ENCODE measurements at places on chromosomes 11 and 22.

DNA sequence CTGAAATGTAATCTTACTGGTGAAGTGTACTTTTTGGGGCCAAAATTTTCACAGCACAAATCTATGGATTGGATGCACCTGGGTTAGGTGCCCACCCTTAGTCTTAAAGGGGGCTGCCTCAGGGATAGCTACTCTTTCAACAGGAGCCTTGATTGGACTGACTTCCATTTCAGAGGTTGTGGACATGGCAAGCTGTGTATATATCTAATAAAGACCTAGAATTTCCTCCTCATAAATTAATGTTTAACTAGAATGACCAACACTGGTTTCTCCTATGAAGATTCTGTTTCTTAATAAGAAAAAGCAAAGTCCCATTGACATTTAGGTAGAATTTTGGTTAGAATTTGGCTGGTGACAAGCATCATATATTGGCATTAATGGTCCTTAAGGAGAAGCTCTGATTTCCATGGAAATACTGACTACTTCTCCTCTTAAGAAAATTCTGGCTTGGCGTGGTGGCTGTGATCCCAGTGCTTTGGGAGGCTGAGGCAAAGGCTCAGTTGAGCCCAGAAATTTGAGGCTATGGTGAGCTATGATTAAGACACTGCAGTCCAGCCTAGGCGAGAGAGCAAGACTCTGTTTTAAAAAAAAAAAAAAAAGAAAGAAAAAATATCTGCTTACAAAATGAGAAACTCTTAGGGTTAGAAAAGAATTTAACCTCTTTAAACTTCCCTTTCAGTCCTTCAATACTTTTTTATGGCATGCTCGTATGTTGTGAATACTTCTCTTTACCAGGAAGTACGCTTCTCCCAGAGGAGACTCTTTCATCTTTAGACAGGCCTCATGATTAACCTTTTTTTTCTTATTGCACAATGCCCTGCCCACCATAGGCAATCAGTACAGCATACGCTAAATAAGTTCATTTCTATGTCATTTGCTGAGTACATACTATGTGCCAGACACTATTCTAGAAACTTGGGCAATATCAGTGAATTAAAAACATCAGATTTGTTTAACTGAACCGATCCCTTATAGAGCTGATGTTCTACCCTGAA lies 77.2 kb downstream of the PRR5L start:
- DNase-seq: no peak

- peak; percentile 81 for DNase-seq
Observed at GRCh38 chr11:128552783-128553661, 34.3 kb downstream of the ETS1 start.

DNA sequence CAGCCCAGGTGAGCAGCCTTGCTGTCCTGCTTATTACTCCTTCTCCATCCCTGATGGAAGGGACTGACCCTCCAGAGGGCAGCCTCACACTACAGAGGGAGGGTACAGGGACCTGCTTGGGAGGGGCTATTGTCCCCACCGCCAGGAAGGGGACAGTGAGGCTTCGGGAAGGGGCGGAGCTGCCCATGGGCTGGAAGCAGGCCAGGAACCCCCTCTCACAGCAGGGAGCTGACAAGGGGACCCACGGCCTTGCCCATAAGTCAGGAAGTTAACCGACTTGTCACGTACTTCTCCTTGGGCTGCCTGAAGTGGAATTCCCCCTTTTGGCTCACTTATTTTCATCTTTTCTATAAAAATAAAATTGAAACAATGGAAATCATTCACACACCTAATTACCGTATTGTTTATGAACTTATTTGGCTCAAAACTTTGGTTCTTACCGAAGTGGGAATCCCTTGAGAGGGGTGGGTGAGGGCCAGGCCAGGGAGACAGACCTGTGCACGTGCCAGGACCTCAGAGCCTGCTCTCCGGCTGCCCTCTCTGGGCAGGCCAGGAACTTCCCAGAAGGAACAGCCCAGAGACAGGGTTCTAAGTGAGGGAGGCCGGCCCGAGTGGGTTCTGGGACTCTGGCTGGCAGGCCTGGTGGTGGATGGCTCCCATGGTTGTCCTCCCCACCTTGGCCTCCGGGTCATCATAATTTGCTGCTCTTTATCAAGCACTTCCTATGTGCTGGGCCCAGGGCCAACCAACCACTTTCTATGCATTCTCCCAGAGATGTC lies 5.8 kb downstream of the MGAT3 start:
- no peak for DNase-seq

- no peak for DNase-seq
Observed at GRCh38 chr11:60795291-60795690, 10.2 kb downstream of the MS4A10 start.

GRCh38 chr11:47541070-47541469 lies 11.9 kb downstream of the CELF1 start:
- DNase-seq: no peak

DNA sequence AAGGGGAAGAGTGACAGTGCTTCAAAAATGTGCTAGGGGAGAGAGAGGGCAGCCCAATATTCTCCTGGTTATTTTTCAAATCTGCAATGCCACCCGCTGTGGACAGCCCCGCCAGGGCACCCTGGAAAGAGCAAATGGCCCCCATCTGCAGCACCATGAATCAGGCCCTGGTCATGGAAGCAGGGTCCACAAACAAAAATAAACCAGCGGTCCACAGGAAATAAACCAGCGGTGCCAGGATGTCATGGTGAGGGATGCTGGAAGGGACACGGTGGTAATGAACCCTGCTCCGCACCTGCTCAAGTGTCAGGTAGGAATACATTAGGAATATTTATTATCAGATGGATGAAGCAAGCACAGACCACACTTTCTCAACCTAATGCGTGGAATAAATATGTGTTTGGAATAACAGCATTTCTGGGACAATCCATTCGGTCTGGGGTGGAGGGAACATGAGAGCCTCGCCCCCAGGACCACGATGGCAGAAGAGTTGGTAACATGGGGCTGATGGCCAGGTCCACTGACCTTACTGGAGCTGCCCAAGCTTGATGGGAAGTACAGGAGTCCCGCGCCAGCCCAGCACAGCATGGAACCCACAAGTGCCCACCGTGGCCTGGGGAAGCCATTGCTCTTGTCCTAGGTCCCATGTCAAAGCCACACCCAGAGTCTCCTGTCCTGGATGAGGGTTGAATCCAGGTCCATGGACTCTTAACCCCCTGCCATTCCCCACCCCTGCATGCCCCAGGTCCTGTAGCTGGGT lies 181.7 kb downstream of the BRD1 start:
- no peak for DNase-seq

DNA sequence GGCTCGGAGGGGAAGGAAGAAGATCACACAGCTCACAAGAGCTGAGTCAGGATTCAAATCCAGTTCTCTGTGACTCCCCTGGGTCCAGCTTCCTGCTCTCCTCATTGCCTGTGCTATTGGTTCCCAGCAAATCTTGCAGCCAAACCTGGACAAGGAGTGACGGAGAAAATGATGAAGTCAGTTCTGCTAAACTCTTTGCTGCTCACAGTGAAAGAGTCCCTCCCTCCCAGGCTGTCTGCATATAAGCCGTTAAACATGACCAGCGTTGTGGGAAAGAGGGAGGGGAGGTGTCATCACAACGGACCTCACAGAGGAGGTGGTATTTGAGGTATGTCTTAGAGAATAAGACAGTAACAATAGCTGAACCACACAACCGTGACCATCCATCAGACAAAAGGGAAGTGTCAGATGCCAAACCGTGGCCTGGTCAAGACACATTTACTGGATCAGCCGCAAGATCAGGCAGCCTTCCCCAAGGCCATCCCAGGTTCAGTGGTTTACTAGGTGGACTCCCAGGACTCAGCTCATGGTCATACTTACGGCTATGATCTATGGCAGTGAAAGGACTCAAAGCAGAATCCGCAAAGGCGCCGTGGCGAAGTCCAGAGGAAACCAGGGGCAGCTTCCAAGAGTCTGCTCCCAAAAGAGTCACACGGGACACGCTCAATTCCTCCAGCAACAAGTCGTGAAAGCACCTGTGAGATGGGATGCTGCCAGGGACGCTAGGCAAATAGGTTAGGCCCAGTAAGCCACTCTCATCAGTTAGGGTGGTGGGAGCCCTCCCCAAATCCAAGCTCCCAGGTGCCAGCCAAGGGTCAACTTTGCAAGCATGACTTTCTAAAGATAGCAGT lies 2.8 kb upstream of the CYTH4 start:
- no peak for DNase-seq
